ENCODE measurements at places on chromosomes 4 and X.

DNA sequence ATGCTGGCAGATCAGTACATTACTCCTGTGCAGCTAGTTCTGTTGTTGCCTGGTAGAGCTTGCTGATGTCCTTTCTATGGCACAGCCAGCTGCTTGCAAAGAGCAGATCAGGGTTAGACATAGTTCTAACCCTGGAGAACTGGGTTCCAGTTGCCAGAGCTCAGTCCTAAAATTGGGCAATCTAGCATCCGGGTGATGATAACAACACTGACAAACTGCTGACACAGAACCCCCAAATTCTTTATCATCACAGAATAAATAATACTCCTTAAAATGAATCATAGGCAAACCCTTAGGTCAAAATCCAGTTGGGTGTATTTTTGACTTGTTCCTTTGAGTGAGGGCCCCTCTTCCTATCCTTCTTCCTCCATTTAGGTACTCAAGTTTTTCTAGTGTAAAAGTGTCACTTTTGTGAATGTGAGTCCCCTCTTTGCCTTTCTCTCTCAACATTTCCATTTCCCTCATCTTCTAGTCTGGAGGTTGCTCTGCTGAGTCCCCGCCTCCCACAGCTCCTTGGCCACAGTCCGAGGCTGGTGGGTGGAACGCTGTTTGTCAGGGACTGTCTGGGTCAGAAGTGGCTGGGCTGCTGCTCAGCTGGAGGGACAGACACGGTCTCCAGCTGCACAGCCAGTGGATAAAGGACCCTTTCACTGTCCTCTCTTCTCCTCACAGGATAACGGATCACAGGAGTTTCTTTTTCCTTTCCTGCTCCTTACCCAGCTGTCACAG is 93.6 kb upstream of the RASGEF1B start:
- no peak for DNase-seq

DNA sequence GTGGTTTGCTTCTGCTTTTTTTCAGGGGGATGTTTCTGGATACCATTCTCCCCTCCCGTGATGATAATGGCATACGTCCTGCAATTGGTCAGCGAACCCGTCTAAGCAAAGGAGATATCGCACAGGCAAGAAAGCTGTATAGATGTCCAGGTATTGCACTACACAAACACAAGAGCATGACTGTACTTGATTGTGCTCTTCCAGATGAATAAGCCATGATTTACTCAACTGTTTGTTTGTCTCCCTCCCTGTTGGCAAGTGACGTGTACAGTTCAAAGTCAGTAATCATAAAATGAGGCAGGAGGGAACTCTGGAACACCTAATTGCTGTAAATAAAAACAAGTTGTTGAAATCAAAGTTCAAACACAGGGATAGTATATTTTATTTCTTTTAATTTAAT is 141.4 kb downstream of the TLL1 start:
- DNase-seq = no peak

DNA sequence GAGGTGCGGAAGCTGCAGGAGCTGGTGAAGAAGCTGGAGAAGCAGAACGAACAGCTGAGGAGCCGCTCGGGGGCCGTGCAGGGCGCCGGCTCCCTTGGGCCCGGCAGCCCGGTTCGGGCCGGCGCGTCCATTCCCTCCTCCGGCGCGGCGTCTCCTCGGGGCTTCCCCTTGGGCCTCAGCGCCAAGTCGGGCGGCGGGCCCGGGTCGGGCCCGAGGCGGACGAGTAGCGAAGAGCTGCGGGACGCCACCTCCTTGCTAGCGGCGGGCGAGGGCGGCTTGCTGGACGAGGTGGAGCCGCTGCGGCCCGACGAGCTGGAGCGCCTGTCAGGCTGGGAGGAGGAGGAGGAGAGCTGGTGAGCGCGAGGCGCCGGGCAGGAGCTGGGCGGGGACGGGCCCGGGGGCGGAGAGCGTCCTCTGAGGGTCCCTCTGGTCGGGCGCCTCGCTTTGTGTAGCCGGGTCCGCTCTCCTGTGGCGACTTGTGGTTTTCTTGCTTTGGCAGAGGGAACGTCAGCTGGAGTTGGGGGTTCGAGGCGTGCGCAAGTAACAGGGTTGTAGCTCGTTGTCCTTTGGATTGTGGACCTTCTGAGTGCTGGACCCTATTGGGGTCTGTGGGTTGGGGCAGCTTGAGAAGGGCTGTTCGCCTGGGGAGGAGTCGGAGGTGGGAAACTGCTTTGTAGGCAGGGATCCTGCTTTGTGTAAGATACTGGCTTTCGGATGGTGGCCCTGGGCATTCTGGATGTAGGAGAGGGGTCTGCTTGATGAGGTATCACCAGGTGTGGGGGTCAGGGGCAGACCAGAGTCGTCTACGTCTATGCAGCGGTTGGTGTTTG is 662 bp downstream of the SLAIN2 start:
- DNase-seq = peak; percentile 25

DNA sequence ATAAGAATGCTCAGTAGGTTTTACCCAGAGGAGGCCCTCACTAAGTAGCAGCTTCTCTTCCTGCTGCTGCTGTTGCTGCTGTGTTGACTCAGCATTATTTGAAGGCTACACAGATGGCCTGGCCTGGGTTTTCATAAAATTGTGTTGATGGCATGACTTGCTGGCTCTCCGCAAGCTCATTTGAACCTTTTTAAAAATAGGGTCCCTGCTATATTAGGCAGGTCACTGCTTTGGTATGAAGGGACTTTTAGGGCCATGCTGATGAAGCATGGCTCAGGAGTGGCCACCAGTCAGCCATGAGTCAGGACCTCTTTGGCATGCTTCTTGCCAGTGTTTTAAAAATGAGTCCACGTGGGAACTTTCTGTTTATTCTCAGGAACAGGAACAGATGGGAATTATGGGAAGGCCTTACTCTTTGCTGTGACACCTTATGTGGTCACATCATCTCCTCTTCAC is 128.7 kb downstream of the MID1IP1 start:
- DNase-seq = no peak

DNA sequence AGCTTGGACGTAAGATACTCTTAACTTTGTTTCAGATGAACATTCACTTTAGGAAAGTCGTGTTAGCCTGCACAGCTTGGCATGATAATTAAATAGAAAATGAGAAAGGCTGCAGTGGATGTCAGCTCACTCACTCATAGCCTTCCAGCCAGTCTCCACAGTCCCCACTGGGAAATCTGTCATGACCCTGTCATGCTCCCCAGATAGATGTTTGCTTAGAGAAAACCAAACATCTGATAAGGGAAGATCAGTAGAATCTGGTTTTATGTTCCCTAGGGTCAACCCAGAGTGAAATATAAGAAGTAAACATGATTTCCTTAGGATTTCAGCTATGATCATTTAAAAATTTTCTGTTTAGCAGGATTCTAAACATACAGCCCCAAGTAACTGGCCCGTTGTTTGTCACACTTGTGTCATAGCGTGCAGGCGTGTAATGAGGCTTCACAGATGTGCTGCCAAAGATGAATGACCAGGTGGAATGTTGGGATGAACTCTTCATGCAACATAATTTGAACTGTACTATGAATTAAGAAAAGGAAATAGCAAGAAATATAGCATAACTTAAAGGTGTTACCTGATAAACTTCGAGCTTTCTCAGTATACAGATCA is 180.1 kb downstream of the BANK1 start:
- no peak for DNase-seq

DNA sequence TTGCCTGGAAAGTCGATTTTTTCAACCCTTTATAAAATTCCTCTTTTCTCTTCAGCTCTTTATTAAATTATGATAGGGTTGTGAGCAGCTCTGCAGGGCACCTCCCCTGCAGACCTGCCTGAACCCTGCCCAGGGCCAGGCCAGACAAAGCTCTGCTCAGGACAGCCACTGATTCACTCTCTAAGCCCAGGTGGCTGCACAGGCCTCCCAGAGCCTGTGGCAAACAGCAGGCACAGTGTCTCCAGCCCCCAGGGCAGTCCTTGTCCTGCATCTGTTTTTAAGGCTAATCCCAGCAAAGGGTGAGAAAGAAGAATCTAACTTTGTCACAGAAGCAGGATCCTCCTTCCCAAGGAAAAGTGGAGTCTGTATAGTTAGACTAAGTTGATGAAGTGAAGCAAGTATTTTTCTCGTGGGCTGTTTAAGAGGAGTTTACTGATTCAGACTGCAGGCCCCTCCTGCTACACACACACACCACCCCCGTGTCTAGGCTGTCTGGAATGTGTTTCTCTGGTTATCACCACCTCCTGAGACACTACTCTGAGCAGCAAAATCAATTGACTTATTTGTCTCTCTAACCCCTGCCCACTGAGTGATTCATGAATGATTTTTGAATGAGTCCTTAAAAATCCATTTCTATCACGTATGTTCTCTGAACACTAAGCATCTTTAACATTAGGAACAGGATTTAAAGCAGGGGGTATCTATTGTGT is 101.7 kb downstream of the CHIC2 start:
- DNase-seq = no peak

GRCh38 chr4:78220283-78220682 is 163.2 kb downstream of the FRAS1 start:
- DNase-seq = no peak

DNA sequence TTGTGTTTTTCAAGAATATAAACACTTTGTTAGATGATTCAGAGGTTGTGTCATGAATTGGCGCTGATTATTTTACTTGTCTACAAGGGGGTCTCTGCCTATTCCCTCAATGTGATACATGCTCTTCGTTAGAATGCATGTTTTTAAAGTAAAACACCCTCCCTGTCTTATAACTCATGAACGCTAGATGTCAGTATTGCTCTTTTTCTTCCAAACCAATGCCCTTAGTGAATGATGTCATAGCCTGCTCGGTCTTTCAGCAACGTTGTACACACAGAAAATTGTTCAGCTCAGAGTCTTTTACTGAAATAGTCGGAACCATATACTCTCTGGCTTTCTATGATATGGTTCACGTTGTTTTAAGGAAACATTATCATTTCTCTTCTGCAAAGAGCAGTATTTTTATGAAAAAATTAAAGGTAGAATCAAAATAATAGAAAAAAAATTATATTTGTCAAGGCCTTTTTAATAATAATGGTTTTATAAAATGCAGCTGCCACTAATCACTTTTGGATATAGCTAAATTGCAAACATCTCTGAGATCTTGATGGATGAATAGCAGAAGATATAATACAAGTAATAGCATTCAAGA is 292.9 kb downstream of the TLL1 start:
- DNase-seq = no peak

- no peak for DNase-seq
Measured at GRCh38 chr4:185817403-185817818, 5.4 kb upstream of the SORBS2 start.

- no peak for DNase-seq
Measured at GRCh38 chr4:140806163-140806562, 50.0 kb upstream of the TBC1D9 start.

DNA sequence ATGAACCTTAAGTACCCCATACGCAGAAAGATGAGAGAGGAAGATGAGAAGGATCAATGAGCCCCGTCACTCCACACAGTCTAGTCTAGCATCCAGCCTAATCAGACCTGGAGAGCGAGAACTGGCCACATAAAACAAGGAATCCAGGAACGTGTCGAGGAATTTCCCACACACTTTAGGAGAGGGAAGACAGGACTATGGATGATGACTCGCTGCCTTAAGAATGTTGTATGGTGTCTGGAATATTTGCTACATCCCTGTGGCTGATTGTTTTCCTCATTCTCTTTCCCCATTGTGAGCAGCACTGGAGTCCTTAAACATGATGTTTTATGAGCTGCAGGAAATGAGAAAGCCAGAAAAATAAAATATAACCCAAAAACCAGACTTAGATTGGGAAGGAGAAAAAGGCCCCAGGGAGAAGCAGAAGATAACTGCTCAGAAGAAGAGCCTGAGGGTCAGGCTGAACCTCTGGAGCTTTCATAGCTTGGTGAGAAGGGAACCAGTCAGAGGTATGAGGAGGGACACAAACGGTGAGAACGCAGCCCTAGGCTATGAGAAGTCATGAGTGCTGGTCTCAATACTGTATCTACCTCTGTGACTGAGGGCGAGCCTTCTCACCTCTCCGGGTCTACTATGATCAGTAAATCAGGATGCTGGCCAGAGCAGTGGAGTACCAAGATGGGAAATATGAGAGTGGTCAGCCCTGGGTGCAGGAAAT is 139.5 kb upstream of the NOCT start:
- DNase-seq = no peak

GRCh38 chr4:55733932-55734331 is 85.7 kb upstream of the EXOC1L start:
- DNase-seq = no peak

GRCh38 chr4:182085051-182085480 is 158.1 kb upstream of the TENM3 start:
- DNase-seq = no peak

DNA sequence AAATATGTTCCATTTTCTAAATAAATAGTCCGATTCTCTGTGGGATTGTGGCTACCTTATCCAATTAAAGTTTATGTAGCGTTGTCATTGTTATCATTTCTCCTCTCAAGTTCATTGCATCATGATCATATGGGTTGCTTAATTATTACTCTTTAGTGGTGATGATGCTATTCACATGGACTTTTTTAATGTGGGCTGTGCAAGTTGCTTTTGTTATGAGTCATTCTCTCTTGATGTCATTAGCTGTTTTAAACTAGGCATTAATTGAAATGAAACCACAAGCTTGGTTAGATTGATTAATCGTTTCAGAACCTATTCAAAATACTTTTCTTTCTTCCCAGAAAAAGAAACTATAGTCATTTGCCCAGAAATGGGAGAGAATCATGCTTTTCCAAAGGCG is 38.2 kb downstream of the NHS start:
- DNase-seq = no peak

DNA sequence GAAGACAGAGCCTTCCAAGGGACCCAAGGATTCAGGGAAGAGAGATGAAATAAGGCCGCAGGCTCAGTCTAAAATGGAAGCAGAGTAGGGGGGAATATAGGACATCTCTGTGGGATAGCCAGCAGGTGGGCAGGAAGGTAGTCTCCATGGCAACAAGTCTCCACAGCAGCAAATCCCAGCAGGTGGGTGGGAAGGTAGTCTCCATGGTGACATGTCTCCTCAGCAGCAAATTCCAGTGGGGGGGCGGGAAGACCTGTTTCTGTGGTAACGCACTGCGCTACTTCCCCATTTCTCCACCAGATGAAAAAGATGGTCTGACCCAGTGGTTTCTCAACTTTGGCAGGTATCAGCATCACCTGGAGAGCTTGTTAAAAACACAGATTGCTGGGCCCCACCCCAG is 18.3 kb downstream of the NLGN3 start:
- no peak for DNase-seq

DNA sequence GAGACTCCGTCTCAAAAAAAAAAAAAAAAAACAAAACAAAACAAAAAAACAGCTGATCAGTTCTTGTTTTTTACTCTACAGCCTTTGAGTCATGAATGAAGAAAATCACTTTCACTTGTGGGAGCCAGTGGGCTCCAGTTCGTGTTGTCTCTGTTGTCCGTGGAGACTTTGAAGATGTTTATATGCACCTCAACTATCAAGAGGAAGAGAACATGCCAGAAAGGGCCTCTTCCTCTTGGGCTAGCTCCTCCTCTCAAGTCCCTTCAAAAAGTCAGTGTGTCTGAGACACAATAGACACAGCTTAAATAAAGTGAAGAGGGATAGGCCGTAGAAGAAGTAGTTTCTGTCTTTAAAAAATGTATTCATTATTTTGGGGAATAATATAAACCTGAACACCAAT is 182.7 kb downstream of the KDR start:
- DNase-seq = no peak

DNA sequence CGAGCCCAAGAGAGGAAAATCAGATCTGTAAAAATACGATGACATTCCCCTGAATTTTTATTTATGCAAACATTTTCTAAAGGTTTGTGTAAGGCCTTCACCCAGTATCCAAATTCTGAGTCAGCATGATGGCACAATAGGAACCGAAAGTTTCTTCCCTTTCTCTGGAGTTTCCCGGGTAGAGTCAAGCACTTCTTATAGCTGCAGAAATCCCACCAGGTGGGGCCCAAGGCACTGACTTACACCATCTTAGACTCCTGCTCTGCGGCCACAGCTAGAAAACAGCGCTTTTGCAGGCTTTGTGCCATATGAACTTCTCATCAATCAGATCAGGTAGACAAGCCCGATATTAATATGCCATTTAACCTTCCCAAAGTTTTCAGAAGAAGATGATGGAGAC is 13.4 kb downstream of the LEF1 start:
- no peak for DNase-seq

Data from activated T-helper 1 cell treated with Interleukin-2 at 50 U/mL for 16 hours (primary cell).